ENCODE measurements at places on chromosomes 1 and 21.

- no peak for DNase-seq
Measured at GRCh38 chr1:20432891-20433290, 53.1 kb downstream of the CAMK2N1 start.

DNA sequence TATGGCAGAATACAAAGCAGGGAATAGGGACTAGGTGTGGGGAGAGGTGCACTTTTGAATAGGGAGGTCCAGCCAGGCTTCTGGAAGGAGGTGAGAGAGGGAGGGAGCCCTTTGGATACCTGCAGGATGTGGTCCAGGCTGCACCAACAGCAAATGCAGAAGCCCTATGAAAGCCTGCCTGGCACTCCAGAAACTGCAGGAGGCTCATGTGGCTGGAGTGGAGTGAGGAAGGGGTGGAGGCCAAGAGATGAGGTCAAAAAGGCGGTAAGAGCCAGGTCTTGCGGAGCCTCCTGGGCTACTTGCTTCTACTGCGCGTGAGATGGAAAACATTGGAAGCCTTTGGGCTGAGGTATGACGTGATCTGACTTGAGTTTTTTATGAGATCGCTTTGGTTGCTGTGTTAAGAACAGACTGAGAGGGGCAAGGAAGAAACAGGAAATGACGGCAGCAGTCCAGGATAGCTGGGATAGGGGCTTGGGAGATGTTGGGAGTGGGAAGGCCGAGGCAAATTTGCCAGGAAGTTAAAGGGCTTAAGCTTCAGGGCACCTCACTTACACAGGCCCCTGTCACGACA, 4.4 kb upstream of the BATF3 start:
- DNase-seq, result peak; percentile 19

GRCh38 chr21:38878379-38879179, 72.8 kb downstream of the ETS2 start:
- DNase-seq, result no peak

DNA sequence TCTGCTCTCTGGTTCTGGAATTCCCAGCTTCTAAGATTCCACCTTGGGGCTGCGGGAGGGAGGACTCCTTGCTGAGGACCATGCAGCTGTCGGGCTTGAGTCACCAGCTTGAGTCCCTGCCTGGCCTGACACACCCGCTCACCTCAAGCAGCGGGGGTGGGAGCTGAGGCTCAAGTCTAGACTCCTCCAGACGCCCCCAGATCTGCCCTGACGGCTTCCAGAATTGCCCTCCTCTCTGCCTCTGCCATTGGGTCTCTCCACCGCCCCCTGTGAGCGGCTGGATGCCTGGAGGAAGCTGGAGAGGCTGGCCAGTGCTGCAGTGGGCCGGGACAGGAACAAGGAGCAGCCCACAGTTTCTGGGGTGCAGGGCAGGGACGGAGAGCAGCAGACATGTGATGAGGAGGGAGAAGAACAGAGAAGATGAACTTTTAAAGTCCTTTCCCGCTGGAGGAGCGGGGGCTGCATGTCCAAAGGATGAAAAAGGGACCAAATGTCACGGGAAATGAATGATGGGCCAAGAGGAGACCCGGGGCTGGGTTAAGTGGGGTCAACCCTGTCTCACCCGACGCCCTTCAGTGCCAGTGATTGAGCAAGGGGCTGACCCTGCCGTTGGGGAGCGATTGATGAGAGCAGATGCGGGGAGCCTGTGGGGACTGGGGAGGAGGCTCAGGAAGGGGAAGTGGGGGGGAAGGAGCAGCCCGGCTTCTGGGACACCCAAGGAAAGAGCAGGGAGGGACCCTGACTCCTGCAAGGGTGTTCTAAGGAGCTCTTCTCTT, 13.5 kb downstream of the CRABP2 start:
- peak; percentile 76 for DNase-seq

DNA sequence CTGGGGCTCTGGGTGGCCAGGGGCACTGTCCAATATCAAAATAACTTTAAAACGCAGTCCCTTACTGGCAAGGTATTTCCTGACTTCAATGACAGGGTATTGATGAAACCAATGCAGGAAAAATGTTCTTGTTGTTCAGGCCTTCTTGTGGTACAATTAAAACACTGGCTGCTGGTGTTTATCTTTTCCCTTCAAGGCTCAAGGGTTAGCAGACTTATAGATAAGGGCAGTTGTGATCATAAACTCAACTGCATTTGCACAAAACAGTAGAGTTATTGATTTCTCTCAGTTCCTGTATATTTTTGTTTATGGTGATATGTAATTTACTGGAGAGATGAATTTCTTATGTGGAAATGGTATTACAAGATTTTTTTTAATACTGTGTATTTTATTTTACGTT, 2.7 kb upstream of the CD84 start:
- DNase-seq, result no peak

- DNase-seq, result peak; percentile 73
Measured at GRCh38 chr21:41611966-41612606, 104.1 kb upstream of the TMPRSS2 start.

- DNase-seq, result no peak
Measured at GRCh38 chr1:243394601-243395464, 139.0 kb downstream of the SDCCAG8 start.

DNA sequence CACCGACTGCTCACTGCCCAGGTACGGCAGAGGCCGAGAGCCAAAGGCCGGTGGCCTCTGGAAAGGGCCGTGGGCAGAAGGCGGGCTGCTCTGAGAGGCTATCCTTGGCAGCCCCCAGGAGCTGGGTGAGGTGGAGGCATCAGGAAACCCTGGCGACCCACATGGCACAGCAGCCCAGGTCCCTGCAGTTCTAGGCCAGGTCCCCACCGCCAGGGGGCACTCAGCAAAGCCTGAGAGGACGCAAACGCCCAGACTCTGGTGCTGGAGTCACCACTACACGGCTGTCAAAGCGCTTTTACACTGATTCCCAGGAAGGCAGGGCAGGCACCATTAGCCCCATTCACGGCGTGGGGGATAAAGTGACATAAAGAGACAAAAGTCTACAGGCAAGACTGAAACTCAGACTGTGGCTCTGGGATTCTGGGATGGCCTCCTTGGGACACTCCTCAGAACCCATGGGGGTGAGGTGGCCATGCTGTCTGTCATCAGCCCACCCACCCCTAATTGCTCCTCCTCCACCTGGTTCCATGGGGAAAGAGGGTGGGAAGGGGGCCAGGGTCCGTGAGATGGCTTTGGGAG, 4.9 kb downstream of the PLEKHG5 start:
- peak; percentile 98 for DNase-seq

GRCh38 chr1:21318714-21319159, 28.5 kb upstream of the ECE1 start:
- DNase-seq, result no peak

GRCh38 chr1:114702737-114703136, 7.4 kb upstream of the AMPD1 start:
- no peak for DNase-seq

GRCh38 chr21:14210738-14211137, at the start of gene LIPI:
LIPI (minus strand) TSS chr21:14210955; CDS start chr21:14210845, 110 bp downstream.
- DNase-seq, result no peak

DNA sequence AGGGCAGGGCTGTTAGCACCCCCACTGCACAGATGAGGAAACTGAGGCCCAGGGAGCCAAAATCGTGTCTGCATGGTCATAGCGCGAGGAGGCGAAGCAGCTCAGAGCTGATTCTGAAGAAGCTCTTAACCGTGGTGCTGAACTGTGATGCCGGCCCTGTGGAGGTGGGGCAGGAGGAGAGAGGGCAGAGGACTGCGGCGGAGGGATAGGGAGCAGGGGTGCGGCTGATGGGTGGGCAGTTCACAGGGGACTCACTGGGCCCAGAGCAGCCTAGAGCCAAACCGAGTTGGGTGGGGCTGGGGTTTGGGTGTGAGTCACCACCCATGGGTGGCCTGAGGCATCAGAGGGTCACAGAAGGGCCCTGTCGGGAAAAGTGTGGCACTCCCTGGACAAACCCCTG, 74.7 kb downstream of the RAP1GAP start:
- DNase-seq, result no peak

DNA sequence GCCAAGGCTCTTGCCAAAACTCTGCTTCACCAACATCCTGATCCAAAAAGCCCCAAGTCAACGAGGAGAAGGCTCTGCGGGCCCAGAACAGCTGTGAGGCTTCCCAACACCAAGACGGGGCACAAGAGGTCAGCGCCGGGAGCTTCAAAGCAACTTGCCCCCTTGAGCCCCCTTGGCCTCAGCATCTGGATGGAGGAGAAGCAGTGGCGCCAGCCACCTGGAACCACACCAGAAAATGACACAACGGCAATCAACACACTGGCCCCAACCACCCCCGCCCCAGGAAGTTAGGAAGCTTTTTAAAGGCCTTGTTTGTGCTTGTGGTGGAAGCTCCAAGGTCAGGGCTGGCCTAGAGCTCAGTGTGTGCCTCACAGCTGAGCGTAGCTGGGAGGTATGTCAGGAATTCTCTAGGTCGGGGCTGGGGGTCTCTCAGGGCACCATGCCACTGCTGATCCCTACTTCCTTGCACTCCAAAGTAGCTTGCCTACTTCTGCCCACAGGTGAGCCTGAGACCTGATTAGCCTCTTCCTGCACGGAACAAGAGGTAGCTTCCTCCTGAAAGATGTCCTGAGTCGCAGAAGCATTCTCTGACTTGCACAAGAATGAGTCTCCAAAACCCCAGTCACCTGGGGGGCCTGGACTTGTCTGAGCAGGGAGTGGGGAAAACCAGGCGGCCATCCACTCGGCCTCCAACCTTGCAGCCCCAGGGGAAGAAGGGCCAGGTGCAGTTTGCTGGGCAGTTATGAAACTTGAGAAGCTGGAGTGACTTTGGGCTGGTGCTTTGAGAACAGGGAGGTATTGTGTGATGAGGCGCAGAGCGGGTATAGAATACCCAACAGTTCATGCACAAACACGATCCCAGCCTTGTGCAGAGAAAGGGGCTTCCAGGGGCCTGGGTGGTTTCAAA, 9.7 kb upstream of the SRP9 start:
- peak; percentile 59 for DNase-seq
